ENCODE measurements at places on chromosomes 5 and 9.

DNA sequence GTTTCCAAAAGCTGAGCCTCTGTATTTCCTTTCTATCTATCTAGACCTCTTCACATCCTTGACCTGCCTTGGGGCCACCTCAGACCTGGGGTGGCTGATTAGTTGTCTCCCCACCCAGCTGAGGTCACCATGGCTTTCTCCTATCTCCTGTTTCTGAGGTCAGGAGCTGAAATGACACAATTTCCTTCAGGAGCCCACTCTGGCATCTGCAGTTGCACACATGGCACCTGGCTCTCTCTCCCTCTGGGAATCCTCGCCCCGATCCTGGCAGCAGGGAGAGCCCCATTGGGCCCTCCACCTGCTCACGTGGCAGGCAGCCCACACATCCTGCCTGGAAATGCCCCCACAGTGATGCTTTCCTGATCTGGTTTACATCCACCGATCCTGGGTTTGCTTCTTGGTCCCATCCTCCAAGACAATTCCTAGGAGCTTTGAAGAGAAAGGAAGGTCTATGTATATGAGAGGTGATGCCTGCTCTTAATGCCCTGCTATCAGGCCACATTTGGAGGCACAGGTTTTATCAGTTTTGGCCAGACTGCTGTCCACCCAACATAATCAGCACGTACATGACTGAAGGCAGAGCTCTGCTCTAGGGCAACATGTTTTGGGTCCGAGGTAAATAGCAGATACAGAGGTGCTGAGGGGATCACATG is 53.7 kb downstream of the MARCHF3 start:
- peak; percentile 69 for DNase-seq

DNA sequence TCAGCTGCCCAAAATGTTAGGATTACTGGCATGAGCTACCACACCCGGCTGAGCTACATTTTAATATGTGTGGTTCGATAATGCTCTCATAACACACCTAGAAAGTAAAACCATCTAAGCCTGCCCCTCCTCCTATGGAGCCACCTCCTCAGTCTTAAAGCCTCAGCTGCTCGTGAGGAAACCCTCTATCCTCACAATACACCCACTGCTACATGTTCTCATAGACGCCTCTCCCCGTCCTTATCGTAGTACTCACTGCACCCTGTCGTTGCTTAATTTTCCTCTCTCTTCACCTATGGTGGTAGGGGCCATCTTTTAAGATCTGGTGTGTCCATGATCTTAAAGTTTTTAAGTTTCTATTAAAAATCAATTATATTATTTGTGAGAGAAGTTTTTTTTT is 72.9 kb downstream of the RCL1 start:
- no peak for DNase-seq

GRCh38 chr5:873328-873727 is 19.3 kb downstream of the BRD9 start:
- DNase-seq: no peak

DNA sequence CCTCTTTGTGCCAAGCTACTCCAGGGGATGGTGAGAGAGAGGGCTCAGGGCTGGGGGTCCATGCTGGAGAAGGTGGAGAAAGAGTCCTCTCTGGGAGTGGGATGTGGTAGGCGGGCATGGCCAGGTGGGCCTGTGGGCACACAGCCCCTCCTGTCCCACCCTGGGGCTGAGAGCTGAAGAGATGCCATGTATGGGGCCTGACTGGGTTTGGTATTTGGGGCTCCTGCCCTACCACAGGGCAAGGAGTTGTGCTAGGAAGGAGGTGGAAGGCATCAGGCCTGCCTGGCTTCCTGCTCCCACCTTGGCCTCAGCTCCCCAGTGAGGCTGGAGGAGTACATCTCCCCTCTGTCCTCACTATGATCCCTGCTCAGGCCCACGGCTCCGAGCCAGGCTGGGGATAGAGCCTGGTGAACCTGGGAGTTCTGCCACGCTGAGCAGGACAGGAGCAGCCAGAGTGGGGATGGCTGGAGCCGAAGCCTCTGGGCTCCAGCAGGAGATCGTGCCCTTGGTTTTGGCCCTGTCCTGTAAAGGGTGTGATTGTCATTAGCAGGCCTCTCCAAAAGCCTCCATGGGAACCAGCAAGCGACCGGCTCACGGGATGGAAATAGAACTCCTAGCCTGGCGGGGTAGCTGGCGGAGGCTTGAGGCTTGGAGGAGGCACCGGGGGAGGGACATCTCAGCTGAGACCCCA is 75.5 kb downstream of the CACNA1B start:
- no peak for DNase-seq

- no peak for DNase-seq
Observed at GRCh38 chr9:134666208-134666607, 24.6 kb downstream of the COL5A1 start.

- no peak for DNase-seq
Observed at GRCh38 chr5:61828856-61829255, 477.1 kb upstream of the KIF2A start.

- DNase-seq: no peak
Observed at GRCh38 chr5:179230061-179230461, 115.2 kb downstream of the ADAMTS2 start.

DNA sequence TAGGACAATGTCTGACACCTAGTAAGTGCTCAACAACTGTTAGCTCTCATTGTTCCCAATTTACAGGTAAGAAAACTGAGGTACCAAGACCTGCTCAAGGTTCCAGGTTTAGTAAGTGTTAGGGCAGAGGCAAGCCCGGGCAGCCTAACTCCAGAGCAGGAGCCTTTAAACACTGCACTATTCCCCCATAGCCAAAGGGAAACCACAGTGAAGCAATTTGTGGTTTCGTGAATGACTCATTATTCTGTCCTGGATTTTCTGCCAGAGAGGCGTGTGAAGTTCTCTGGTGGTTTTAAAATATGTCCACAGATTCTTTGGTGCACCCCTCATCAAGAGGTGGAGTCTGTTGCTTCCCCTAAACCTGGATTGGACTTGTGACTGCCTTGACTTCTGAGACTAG is 1.0 kb upstream of the MCC start:
- peak; percentile 48 for DNase-seq

GRCh38 chr5:86118542-86118941 is 499.2 kb upstream of the COX7C start:
- DNase-seq: peak; percentile 50

GRCh38 chr9:121217609-121218292 is 16.1 kb upstream of the RAB14 start:
- DNase-seq: no peak

DNA sequence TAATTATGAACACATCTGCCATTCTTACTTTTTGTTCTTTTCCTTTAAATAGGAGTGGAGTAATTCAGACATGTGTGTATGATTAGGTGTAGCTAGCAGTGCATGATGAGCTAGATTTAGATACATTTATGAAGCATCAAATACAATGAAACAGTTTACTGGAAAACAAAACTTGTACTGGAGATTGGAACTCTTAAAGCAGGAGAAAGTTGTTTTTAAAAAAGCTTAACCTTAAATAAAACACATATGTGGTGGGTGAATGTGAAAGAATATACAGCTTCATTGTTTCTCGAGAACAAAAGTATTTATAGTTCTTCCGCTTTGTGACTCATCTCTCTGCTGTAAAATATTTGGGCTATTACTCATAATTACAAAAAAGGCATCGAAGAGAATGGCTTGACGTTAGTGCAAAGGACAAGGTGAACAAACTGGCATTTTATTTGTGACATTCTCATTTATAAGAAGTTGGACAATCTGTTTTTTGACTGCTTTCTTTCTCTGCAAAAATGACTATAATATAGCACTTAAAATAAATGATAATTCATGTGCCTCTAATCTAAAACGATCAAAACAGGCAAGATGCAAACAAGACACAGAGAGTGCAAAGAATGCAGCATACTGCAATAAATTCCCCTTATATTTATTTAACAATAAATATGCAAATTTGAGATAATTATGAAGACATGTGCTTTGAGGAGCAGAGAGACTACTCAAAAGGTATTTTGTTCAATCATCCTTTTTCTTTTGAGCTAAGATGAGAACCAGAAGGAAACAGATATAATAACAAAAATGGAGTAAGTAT is 478.8 kb downstream of the CETN3 start:
- no peak for DNase-seq

DNA sequence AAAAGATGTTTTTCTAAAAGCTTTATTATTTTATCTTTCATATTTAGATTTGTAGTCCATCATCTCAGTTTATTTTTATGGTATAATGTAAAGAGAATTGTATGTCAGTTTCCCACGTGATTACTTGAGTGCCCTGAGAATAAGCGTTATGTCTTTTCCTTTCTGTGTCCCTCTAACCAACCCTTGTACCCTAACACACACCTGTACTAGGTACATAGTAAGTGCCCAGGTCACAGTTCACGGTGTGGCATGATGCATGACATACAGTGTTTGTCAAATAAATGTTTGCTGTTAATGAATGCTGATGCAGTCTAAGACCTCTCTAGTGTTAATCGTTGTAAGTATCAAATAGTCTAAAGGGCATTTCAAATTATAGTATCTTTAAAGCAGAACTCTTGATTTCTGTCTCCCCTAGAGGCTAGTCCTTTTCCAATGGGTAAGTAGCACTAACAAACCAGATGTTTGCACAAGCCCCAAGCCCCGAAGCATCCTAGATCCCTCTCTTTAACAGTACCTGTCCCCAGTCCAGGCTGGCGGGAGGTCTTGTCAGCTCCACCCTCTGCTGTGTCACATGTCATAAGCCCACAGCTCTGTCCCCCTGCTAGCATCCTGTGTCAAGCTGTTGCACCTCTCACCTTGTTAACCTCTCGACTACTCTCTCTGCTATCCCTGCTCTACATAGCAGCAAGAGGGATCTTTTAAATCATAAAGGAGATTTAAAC is 23.7 kb downstream of the NUP214 start:
- no peak for DNase-seq

- DNase-seq: no peak
Observed at GRCh38 chr5:133261993-133262392, 210.2 kb downstream of the HSPA4 start.

DNA sequence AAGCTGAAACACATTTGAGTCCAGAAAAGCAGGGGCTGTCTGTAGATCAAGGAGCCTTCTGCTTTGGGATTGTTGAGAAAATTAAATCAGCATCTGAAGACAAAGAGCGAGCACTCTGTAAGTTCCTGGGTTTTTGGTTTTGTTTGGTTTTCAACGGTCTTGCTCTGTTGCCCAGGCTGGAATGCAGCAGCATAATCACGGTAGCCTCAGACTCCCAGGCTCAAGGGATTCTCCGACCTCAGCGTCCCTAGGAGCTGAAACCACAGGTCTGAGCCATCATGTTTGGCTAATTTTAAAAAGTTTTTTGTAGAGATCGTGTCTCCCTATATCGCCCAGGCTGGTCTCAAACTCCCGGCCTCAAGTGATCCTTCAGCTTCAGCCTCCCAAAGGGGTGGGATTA is 266.5 kb upstream of the ADAMTS16 start:
- no peak for DNase-seq

DNA sequence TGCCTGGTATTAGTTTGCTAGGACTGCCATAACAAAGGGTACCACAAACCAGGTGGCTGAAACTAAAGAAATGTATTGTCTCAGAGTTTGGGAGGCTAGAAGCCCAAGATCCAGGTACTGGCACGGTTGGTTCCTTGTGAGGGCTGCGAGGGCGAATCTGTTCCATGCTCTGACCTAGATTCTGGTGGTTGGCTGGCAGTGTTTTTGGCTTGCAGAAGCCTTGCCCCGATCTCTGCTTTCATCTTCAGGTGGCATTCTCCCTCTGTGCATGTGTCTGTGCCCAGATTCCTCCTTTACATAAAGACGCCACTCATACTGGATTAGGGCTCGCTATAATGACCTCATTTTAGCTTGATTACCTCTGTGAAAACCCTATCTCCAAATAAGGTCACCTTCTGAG is 36.7 kb downstream of the RAI14 start:
- no peak for DNase-seq

- no peak for DNase-seq
Observed at GRCh38 chr5:143557061-143557818, 153.8 kb upstream of the NR3C1 start.

Measured in OCI-M1 (cell line).